ENCODE measurements at places on chromosomes 6 and 20.

DNA sequence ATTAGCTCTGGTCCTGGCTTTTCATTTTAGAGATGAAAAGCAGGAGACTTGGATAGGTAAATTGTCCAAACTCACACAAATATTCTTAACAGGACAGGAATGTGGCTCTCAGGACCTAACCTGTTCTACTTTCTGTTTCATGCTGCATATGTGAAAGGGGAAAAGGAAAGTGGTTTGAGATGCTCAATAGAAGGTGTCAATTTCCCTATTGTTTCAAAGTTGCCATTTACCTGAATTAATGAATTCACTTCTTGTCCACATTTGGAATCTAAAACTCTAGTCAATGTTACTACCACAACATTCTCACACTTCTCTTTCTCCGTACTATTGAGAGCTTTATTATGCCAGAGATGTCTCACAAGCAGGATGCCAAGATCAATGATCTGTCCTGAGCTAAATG is 4.8 kb upstream of the EFHC1 start:
- DNase-seq = no peak

DNA sequence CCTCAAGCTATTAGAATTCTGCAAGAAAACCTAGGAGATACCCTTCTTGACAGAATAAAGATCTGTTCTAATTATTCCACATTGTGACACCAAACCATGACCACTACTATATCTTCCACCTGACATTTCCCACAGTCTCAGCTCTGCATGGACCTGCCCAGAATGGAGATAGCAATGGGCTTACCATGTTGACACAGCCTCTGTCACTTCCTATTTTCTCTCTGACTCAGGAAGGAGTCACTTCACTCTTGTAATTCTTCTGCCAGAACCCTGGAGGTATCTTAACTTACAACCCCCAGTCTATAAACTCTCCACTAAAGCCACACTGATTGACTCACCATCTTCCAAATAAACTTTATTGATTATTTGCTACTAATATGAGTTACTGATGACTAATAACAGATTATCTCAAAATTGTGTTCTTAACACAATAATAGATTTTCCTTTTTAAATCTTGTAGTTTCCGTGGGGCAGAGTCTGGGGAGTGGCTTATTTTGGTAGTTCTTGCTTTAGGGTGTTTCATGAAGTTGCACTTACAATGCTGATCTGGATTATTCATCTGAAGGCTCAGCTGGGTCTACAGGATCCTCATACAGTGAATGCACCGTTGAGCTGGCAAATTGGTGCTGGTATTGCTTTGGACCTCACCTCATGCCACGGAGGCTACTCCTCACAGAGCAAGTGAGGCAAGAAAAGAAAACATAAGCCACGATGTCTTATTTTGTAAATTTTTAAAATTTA is 869.9 kb downstream of the KIF16B start:
- DNase-seq = no peak

- peak; percentile 81 for DNase-seq
Observed at GRCh38 chr20:10217721-10218410, 764 bp upstream of the SNAP25 start.

GRCh38 chr6:88677356-88677755 is 286.1 kb downstream of the RNGTT start:
- no peak for DNase-seq

DNA sequence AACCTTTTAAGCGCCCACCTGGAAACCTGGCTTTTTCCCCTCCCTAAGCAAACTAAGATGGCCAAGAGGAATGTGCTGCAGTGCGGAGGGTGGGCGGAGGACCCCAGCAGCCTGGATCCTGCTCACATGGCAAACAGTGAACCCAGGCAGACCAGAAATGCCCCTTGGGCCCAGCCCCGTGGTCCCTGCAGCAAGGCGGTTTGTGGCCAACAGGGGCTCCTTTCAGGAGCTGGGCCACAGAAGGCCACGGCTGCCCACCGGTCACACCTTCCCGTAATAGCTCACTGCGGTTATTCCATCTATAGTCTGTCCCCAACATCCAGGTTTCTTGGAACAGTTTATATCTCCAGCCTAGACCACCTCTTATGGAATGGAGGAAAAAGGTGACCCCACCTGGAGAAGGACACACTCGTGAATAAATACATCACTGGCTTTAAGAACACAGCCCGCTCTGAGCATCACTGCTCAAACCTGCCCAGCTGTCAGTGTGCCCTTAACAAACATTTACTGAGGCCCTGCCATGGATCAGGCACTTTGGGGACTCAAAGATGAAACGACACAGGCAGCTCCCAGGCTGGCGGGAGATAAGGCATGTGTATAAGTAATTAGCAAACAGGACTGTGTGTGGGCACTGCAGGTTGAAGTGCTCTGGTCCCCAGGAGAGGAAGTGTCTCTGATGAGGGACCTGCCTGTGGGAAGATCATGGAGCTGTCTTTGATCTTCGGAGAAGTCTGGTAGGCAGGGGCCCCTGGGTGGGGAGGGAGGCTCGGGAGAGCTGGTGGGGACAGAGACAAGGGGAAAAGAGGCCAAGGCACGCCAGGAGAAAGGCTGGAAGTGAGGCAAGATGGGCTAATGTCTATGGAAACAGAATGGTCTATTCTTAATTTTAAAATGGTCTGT is 3.2 kb upstream of the TUBB1 start:
- DNase-seq = no peak

DNA sequence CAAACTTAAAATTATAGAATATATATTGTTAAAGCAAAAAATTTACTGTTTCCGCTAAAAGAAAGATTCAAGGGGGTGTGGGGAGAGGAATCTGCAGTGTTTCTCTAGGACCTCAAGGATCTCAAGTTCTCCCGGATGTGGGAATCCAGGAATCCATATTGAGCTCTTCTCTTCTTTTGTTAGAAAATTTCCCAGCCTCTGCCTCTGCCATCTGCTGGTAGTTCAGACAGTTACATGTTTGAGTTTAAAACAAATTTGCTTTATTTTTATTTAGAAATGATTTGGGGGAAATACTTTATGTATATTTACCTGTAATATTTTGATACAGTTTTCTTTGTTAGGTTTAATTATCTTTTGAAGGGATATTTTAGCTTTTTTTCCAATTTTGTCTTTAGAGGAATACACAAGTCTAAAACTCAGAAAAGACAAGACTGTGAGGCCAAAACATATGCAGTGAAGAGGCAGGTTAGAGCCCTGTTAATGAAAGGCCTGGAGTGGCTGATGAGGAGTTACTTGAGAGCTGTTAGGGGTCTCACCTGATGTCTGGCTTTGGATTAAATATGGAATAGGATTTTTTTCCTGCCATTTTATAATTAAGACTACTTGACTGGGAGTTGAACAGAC is 268.8 kb downstream of the ARID1B start:
- DNase-seq = no peak

DNA sequence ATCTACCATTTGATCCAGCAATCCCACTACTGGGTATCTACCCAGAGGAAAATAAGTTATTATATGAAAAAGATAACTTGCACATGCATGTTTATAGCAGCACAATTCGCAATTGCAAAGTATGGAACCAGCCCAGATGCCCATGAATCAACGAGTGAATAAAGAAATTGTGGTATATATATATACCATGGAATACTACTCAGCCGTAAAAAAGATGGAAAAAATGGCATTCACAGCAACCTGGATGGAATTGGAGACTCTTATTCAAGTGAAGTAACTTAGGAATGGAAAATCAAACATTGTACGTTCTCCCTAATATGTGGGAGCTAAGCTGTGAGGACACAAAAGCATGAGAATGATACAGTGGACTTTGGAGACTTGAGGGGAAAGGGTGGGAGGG is 100.0 kb upstream of the ADGRF4 start:
- no peak for DNase-seq

DNA sequence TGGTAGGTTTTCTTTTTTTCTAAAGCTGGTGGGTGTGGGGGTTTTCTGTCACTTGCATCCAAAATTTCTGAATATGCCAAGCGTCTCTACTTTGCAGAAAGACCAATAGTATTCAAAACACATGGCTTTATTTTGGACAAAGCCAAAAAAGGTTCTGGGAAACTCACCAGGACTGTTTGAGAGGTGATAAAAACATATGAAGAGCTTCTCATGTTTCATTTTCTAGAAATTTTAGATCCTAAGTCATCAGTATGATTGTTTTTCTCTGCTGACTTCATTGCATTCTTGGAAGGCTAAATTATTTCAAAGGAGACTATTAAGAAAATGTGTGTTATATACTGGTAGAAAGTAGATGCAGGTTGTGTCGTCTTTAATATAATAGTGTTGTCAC is 51.3 kb downstream of the GCLC start:
- DNase-seq = no peak

GRCh38 chr20:1322511-1323245 is 6.3 kb downstream of the SDCBP2 start:
- no peak for DNase-seq

GRCh38 chr6:105372849-105373182 is 30.1 kb downstream of the PREP start:
- DNase-seq = no peak

DNA sequence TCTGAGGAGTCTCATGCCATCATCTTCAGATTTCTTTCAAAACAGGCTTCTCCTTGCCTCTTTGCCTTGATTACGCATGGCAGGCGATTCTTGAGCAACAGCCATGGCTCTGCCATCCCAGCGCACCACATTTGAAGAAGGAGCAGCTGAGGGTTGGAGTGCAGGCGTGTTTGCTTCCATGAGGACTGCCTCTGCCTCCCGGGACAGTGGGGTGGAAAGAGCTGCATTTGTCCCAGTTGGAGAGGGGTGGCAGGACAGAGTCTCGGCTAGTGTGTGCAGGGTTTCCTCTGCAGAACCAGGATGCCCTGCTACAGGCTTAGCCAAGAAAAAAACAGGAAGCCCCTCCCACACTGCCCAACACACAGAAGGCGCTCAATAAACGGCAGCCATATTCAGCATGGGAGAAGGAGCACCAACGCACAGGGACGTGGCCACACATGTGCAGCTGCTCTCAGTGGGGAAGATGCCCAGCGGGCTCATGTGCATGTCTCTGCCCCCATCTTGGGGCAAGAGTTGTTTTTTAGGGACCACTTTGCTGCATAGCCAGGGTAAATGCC is 36.6 kb downstream of the IRF4 start:
- no peak for DNase-seq

DNA sequence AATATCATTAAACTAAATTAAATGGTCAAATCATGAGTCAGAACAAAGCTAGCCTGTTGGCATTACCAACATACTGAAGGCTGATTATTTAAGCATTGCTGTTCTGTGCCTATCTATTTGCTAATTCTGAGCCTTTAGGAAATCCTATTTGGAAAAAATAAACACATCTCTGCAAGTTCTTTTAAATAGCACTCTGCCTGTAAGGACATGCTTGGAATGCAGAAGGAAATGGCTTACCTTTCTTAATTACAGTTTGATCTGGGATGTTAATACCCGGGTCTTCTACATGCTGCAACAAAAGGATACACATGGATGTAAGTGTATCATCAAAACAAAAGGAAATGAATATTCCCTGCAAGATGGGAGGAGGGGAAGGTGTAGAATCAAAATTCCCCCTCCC is 8.3 kb downstream of the TFAP2A start:
- DNase-seq = no peak

DNA sequence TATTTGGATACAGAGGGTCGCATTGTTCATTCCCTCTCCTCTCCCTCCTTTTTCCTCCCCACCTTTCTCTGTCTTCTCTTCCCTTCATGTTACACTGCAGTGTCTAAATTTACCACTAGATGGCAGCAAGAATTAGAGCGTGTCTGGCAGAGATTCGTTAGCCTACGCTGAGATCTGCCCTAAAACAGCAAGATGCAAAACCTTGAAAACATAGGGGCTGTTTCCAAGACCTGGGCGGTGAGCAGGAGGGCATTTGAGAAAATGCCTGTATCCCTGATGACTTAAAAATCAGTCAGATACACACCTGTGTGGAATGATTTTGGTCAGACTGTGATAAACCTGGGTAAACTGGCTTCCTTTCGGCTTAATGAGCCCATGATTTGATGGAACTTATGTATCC is 101.5 kb upstream of the ISM1 start:
- peak; percentile 73 for DNase-seq

DNA sequence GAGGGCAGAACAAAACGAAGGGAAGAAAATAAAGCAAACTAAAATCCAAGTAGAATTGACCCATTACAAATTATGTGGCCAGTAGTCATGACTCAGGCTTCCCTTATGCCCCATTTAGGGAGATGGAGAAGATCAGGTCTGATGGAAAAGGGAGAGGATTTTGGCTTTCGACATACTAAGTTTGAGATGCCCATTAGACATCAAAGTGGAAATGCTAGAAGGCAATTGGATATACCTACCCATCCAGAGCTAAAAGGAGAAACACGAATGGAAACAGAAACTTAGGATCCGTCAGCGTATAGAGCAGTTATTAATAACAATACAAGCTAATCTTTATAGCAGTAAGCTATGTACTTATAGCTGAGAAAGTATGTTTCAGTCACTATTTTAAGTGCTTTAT is 4.8 kb downstream of the TRPC4AP start:
- no peak for DNase-seq

- DNase-seq = no peak
Observed at GRCh38 chr20:13180986-13181889, 39.8 kb upstream of the ISM1 start.

GRCh38 chr6:33742837-33743236 is 3.9 kb downstream of the IP6K3 start:
- no peak for DNase-seq

DNA sequence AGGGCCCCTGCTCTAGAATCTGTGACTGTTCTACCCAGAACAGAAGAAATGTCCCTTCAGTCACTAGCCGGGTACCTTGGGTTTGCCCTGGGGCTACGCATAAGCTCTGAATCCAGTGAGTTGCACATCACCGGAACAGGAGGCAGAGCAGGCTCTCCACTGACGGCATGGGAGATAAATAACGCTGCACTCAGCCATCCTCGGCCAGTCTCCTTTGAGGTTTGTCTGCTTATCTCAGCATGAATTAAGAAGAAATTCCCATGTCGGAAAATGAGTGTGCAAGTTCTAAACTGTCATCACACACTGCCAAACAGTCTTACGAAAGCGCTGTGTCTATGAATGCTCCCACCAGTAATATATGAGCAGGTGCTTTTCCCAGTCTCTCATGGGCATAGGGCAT is 90.8 kb downstream of the FAM50B start:
- DNase-seq = no peak

DNA sequence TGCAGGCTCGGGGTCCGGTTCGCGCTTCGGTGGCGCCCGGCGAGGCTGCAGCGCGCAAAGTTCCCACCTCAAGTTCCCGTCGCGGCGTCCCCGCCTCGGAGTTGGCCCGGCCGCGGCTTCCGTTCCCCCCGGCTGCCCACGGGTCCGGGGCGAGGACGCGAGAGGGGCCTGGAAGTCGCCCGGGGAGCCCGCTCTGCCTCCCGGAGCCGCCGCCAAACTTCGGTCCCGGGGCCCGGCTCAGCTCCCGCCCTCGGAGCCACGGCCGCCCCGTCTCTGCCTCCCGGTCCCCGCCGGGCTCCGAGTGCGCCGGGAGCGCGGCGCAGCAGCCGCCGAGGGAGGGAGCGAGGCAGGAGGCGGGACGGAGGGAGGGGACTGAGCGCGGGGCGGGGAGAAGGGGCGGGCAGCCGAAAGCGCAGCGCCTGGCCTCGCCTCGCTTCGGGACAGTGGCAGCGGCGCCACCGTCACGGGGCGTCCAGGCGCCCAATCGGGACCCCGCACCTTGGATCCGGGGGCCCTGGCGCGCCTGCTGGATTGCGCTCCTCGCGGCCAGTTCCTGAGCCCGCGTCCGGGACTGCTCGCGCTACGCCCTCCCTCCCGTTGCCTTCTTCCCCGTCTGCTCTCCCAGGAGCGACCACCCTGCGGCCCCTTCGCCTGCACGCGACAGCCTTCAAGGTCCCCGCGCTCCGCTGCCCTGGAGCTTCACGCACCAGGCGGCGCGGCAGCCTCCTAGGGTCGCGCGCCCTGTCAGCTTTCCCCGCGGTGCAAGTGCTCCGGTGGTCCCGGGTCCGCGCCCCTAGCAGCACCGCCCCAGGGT is at the start of gene KCNG1:
KCNG1 (minus strand) TSS at position 305 of the 814 bp plus-strand sequence. CDS start 12,769 bp downstream, outside the sequence.
- DNase-seq = peak; percentile 79

- no peak for DNase-seq
Observed at GRCh38 chr20:48190757-48191156, 405.5 kb upstream of the SULF2 start.

Data from NCI-H1930 (cell line).